ENCODE measurements at places on chromosomes 7 and 10. TPM values are rescaled to one million over a fixed set of nuclear protein-coding genes. Genes with fewer than 3 reads are reported as not detected.

RAMP3 gene
- total RNA-seq: not detected

H2BK1 gene
- not detected for total RNA-seq

TUBAL3 gene
- not detected for total RNA-seq

HOXA10 gene
- total RNA-seq: not detected

PDE6C gene
- total RNA-seq: not detected

RBAK gene
- 16.6 TPM for total RNA-seq

HMX2 gene
- not detected for total RNA-seq

SFTPA1 gene
- not detected for total RNA-seq

ATG9B gene
- 8.0 TPM for total RNA-seq

MUC12 gene
- total RNA-seq: 7.8 TPM

COL17A1 gene
- total RNA-seq: not detected

SDK1 gene
- 12.6 TPM for total RNA-seq

RBP4 gene
- not detected for total RNA-seq

HPSE2 gene
- not detected for total RNA-seq

Data from neural crest cell (in vitro differentiated cells).